ENCODE measurements at places on chromosomes 5 and 9.

- DNase-seq, result no peak
These were observed 53.0 kb downstream of the DCP2 start for GRCh38 chr5:113029614-113030013.

GRCh38 chr5:61313960-61314681, 17.9 kb upstream of the ZSWIM6 start:
- DNase-seq, result no peak

- DNase-seq, result no peak
These were observed 291.2 kb downstream of the EPB41L4A start for GRCh38 chr5:112127861-112128260.

- DNase-seq, result no peak
These were observed 25.2 kb downstream of the CYFIP2 start for GRCh38 chr5:157290981-157291711.

DNA sequence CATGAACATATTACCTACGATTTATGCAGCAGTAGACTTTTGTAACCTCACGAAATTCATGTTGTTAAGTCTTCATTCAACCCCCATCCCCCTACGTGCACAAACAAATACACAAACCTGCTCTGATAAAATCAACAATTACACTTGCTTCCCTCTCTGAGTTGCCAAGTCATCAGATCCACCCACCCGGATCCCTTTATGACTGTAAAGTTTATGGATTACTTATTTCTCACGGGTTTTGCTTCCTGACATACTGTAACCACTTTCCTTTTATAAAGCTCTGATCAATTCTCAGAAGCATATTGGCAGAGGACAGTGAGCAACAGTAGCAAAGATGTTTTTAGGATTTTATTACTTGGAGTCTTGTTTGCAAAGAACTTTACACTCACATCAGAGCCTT, 70.5 kb downstream of the MLLT3 start:
- no peak for DNase-seq

- no peak for DNase-seq
These were observed 6.7 kb downstream of the EPB41L4A start for GRCh38 chr5:112412346-112412745.

GRCh38 chr5:87594566-87594965, 181.8 kb upstream of the CCNH start:
- no peak for DNase-seq

- no peak for DNase-seq
These were observed 195.6 kb upstream of the NREP start for GRCh38 chr5:111952555-111952954.

DNA sequence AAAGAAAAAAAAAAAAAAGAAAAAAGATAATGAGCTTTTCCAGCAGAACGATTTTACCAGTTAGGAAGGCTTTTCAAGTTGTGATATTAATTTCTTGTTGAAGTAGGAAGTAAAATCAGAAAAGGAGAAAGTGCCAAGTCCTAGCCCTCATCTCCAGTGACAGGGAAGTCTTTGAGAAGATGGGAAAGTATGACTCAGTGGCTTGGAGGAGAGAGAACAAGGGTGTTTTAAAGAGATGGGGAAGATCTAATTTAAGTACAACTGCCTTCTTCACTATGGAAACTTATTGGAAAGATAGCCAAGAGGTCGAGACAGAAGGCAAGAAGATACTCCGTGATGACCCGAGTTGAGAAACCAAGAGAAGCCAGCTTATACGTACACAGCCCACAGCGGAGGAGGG, 22.6 kb downstream of the FGF1 start:
- DNase-seq, result no peak

GRCh38 chr5:68883436-68883835, 210.4 kb upstream of the SLC30A5 start:
- no peak for DNase-seq

DNA sequence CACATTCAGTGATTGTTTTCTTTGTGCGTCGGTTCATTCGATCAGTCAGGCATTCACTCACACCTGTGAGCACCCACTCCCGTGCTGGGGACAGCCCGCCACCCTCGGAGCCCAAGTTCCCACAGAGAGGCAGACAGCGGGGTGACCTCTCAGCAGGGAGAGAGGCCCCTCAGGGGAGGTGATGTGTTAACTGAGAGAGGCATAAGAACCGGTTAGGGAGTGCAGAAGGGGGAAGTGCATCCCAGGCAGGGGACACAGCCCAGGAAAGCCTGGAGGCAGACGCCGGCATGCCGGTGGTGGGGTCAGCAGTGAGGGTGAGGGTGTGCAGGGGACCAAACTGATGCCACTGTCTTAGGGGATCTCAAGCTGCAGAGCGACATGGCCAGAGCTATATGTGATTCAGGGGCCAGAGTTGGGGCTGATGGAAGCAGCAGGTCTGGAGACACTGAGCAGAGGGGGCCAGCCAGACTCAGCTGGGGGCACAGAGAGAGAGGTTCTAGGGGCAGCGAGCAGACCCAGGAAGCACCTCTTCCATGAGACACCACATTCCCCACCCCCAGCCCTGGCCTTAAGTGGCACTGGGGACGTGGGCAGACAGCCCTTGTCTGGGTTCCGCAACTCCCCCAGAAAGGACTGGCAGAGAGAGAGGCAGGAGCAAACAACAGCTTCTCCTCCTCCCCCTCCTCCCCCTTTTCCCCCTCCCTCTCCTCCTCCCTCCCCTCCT, 35.9 kb downstream of the HK3 start:
- no peak for DNase-seq

DNA sequence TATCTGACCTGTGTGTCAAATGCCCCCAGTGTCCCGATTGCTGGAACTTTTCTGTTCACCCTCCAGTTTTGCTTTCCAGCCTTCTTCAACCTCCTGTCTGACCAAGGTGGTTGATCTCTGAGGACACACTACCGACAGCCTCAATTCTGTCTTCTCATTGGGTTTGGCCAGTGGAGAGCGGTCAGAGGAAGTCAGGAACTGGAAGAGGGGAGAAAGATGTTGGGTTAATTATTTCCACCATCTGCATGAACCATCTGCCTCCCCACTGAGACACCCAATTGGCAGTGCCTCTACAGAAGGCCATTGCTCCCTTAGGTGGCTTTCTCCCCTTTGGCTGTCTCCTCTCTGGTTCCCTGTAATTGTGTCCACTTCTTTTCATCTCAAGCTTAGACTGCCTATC, 154.3 kb upstream of the RAI14 start:
- DNase-seq, result no peak

DNA sequence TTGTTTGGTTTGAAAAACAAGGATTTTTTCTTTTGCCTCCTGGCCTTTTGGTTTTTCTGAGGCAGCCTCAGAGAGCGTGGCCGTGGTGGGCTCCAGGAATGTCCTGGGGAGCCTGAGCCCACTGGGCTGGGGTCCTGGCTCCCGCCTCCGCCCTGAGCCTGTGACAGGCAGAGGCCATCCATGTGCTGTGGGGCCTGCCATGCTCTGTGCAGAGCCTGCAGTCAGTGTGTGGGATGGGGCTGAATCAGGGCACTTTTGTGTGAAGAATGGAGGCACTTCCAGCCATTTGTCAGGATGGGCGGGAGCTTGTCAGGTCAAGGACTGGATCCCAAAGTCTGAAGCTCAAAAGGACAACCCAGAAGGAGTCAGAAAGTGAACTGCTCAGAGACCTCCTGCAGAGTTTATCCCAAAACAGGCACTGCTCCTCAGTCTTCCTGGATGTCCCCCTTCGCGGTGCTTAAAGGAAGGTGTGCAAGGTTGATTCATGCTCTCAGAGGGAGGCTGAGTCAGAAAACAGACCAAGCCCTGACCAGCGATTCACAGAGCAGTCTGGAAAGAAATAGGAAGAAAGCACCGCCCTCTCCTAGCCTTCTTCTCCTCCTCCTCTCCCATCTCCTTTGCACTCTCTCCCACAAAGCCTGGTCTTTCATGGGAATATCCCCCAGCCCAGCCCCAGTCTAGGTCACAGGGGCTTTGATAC, 53.2 kb downstream of the MVB12B start:
- DNase-seq, result no peak

DNA sequence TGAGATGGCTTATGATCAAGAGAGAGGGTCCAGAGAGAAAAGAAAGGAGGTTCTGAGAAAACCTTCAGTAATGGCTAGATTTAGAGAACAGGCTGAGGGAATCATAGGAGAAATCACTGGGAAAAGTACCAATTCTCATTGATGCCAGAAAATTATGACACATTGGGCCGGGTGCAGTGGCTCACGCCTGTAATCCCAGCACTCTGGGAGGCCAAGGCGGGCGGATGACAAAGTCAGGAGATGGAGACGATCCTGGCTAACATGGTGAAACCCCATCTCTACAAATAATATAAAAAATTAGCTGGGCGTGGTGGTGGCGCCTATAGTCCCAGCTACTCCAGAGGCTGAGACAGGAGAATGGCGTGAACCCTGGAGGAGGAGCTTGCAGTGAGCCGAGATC, 29.5 kb upstream of the PLIN2 start:
- no peak for DNase-seq

- peak; percentile 57 for DNase-seq
These were observed 51.0 kb downstream of the SH3PXD2B start for GRCh38 chr5:172403189-172403796.

- DNase-seq, result no peak
These were observed 41.8 kb upstream of the TCF7 start for GRCh38 chr5:134072471-134073210.

GRCh38 chr5:173592050-173592669, 24.3 kb downstream of the BOD1 start:
- DNase-seq, result no peak

DNA sequence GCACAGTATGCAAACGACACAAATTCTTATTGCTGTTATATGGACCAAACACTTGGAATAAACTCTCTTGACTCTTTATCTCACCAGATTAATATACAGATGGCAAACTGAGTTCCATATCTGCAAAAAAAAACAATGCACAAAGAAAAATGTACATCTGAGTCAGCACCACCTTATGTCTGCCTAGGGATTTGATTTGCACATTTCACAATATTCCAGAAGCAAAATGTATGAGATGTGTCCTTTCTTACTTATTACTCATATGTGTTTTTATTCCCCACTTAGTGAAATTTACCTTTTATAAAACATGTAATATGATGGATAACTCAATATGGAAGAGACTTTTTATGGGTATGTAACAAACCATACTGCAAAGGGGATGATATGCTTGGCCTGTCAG, 236.9 kb downstream of the GLIS3 start:
- DNase-seq, result no peak

DNA sequence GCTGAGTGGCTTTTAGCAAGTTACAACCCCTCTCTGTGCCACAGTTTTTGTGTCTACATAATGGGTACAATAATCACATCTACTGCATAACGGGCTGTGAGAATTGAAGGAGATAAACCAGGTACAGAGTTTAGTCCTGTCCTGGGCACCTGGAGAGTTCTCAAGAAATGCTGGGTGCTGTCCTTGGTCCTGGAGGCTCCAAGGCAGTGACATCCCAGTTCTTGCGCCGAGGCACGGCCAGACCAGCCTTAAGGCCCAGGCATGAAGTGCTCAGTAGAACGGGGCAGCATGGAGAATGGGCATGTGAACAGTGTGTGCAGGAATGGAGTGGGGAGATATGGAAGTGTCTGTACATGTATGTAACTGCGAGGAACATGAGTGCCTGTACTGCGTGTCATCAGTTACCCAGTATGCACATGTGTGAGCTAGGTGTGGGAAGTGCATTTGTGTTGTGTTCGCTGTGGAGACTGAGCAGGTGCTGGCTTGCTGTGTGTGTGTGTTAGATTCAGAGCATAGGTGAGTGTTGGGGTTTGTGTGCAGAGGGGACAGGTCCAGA, 6.3 kb upstream of the UNC5A start:
- no peak for DNase-seq

DNA sequence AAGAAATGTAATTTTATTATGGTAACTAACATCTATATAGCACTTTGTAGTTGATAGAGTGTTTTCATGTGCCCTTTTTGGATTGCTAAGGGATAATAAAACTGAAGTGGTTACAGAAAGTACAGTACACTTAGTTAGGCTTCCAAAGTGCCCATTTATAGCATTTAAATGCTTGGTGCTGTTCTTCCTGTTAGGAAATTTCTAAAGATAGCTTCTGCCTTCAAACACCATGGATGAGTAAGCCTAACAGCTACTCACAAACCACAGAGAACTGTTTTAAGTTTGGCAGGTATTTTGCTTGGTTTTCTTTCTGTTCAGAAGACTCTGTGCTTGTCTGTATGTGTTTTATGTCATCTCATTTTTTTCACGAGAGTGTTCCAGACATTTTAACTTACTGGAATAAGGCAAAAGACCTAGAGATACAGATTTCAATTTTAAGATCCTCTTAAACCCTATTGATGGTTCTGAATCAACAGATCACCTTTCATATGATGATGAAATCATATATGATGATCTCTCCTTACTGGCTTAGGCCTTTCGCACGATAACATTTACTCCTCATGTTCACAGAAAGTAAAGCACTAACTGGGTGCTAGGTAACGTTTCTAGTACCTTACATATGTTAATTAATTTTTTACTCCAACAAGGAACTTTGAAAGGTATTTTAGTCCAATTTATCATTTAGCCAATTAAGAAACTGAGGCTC, 4.4 kb downstream of the RIMOC1 start:
- no peak for DNase-seq

DNA sequence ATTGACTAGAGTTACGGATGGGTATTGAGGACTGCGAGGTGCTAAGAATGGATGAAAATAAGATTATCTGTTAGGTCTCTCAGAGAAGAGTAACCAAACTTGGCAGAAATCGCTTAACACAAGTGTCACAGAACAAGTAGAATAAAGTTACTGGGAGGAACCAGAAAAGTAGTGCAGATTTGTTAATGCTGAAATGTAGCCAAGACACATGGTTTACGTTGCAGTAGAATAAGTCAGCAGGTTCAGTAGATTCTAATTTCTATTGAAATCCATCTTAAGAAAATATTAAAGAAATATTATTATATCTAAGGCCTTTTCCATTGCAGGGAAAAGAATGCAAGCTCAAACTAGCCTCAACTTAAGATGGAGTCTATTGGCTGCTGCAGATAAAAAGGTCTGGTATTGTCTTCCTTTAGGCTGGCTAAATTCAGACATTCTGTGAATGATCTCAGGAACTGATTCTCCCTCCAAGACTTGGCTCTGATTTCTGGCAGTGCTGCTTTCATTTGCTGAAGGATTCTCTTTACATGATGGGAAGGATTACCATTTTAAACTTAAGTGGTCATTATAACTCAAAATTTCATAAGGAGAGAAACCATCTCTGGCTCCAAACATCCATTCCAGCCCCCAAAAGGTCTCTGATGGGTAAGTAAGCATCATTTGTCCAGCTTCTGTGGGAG, 314.9 kb downstream of the MARCHF11 start:
- no peak for DNase-seq

GRCh38 chr9:114392749-114393112, 4.9 kb upstream of the AKNA start:
- DNase-seq, result no peak

DNA sequence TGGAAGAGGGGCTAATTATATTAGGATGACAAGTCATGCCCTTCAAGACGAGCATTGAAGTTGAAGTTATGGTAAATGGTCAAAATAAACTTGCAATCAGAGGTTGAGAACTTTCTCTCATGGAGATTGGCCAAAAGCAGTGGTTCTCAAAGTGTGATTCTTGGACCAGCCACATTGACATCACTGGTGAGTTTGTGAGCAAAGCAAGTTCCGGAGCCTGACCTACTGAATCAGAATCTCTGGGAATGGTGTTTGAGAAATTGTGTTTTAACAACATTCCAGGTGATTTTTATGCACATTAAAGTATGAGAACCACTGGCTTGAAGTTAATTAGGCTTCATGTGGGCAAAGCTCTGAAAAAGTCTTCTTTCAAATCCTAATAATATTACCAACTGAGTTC, 403.5 kb downstream of the ZSWIM6 start:
- DNase-seq, result no peak

GRCh38 chr5:43874772-43875171, 271.8 kb downstream of the NNT start:
- DNase-seq, result no peak
